Mesenteric fat pad (tissue), 1 donor: ENCODE measurements at places on chromosomes 7 and 10. TPM values are rescaled to one million over a fixed set of nuclear protein-coding genes. Genes with fewer than 3 reads are reported as not detected.

- DNase-seq = no peak
Measured at GRCh38 chr7:121563177-121563576, 167.1 kb upstream of the FAM3C start.

DNA sequence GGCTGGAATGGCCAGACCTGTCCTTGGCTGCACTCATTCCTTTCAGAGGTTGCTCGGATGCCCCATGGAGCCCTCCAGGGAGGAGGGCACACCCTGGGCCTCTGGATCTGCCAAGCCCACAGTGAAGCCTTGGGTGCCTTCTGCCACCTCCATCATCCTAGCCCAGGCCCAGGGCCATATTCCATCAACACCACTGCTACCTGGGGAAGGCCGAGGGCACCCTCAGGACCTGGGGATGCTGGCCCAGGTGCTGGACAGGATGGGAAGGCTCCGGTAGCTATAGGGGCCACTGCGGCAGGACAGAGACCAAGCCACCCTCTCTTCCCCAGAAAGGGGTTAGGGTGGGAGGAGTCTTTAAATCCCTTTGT is 810 bp downstream of the OPN4 start:
- no peak for DNase-seq

DNA sequence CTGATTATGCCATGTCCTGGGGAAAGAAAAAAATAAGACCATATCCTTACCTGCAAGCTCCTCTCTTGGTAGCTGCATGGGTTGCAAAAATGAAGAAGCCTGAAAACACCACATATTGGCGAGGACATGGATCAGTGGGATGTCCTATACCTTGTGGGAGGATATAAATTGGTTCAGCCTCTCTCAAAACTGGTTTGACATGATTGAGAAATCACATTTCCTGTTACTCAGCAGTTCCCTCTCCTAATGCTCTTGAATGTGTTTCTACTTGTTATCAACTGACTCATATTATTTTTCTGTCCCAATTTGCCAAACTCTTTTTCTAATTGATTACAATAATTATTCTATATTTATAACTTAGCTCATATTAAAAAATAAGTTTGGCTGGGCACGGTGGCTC is 380.2 kb downstream of the EXOC4 start:
- DNase-seq = no peak

Gene BLNK
- total RNA-seq = 4.7 TPM

DNA sequence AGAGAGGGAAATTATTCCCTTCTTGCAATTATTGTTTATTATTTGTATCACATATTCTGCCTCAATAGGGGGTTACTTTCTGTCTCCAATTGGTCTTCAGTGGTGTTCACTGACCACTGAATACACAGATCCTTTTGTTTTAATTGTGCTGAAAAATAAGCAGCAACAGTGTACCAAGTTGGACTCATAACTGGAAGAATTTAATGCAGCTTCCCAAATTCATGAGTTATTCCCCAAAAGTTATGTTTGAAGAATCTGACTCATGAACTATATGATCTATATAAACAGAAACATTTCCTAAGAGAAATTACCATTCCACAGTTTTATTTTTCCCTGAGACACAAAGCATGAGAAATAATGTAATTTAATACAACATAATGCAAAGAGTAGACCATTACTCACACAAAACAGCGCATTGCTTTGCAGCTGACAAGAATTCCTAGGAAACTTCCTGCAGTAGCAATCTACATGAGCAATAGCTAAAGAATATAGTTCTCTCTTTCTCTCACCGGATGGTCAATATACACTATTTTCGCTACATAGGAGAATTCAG is 479.2 kb downstream of the HTR7 start:
- DNase-seq = no peak

DNA sequence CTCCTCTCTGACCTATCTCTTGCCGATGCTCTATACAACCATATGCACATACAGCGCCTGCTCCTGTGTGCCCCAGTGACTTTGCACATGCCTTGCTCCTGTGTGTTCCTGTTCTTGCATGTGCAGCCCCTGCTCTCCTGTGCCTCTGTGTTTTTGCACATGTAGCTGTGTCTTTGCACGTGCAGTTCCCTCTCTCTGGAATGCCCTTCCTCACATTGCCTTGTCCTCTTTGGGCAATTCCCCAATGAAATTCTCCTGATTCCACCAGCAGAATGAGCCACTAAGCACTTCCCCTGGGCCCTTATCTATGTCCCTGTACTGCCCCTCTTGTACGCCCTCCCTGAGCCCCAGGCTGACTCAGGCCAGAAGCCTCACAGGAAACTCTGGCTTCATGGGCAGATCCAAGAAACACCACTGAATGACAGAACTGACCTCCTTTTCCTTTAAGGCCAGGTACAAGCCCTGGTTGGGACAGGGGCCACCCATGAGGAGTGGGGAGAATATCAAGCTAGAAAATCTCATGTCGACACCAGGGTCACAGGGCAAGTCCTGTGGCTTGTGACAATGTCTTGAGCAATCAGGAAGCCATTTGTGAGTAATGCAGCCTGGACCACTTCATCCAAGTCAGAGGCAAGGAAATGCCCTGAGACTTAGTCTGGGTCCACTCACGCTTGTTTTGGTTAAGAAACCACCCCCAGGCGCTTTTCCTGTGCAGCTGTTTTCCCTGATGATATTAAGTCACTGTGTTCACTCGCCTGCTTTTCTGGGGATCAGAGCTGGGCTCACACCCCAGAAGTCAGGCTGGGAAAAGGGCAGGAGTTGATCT is 1.9 kb upstream of the ARHGAP22 start:
- peak; percentile 65 for DNase-seq

DNA sequence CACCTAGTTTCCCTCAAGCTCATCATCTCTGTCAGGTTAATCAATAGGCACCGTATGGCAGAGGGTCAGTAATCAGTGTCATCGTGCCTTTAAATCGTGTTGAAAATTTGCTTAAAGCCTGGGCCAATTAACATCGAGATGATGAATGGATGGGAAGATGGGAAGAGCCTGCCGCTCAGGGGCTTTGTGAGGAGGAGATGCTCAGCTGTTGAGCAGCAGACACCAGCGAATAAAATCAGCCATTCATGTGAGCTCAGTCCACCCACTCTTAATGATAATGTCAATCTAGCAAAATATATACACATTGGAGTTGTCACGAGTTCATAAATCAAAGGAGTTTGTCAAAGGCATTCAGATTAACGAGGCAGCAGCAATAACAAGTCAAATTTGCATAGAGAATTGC is 97.7 kb downstream of the BTRC start:
- DNase-seq = no peak

GRCh38 chr10:34567659-34568253 is 247.3 kb downstream of the PARD3 start:
- no peak for DNase-seq

DNA sequence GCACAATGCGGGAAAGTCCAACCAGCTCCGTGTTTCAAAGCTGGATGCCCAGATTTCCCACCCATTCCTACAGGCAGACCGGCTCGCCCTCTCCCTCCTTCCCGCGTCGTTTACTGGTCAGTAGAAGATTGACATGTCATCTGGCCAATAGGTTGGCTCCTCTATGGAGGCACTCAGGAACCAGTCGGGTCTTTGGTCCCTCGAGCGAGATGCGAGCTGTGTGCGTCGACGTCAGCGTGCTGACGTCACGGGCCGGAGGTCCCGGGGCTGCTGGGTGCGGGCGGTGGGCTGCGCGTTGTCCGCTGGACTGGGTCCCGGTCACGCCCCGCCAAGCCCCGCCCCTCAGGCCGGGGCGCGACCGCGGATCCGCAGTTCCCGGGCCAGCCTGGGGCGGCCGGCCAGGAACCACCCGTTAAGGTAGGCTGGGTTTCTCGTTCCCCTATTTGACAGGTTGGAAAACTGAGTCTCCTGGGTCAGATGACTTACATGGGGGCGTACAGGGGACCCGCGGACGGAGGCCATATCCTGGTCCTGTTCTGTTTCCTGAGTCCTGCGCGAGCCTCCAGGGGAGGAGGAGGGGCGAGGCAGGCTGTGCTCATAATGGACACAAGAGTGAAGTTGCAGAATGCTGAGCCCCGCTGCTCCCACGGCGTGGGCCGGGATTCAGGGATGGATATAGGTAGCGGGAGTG is at the start of gene STARD3NL:
Gene STARD3NL (plus strand): TSS at position 242 of the 691 bp plus-strand sequence. CDS start 29,260 bp downstream, outside the sequence.
- peak; percentile 97 for DNase-seq

GRCh38 chr10:96610817-96611216 is 24.0 kb upstream of the TM9SF3 start:
- DNase-seq = no peak

Gene ABI1
- total RNA-seq = 42.6 TPM

GRCh38 chr10:90947030-90947960 is 26.4 kb upstream of the ANKRD1 start:
- no peak for DNase-seq

Gene GLCCI1
- 16.0 TPM for total RNA-seq

GRCh38 chr10:47322300-47323061 is at the start of gene GDF2:
TSS of gene GDF2 (plus strand) at chr10:47322454. CDS start at chr10:47322669, 215 bp downstream.
- DNase-seq = peak; percentile 87

GRCh38 chr10:35554461-35555056 is 50.6 kb upstream of the GJD4 start:
- DNase-seq = no peak

- DNase-seq = no peak
Measured at GRCh38 chr7:123750389-123751230, 1.8 kb upstream of the WASL start.

Gene HMX3
- not detected for total RNA-seq

- DNase-seq = no peak
Measured at GRCh38 chr10:28842321-28842720, 165.0 kb downstream of the BAMBI start.

GRCh38 chr7:139886206-139886605 is 57.1 kb downstream of the TBXAS1 start:
- DNase-seq = no peak

- no peak for DNase-seq
Measured at GRCh38 chr10:78148961-78149612, 115.4 kb downstream of the RPS24 start.

- DNase-seq = no peak
Measured at GRCh38 chr10:120657371-120657770, 193.8 kb upstream of the WDR11 start.

DNA sequence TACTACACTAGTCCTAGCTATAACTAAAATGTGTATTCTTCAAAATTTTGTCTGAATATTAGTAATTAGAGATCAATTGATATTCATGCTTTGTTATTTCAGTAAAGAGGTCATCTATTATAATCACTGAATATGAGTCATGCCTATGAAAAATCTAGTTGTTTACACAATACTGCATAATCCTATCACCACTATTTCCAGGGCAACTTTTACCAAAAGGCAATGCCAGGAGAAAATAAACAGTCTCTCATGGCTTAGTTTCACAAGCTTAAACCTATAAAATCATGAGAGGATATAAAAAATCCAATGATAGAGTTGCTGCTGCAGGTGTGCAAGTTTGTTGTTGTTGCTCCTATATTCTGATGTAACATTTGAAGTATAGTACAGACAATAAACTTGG is 149.9 kb upstream of the COL1A2 start:
- no peak for DNase-seq

Gene THSD7A
- total RNA-seq = 6.0 TPM

DNA sequence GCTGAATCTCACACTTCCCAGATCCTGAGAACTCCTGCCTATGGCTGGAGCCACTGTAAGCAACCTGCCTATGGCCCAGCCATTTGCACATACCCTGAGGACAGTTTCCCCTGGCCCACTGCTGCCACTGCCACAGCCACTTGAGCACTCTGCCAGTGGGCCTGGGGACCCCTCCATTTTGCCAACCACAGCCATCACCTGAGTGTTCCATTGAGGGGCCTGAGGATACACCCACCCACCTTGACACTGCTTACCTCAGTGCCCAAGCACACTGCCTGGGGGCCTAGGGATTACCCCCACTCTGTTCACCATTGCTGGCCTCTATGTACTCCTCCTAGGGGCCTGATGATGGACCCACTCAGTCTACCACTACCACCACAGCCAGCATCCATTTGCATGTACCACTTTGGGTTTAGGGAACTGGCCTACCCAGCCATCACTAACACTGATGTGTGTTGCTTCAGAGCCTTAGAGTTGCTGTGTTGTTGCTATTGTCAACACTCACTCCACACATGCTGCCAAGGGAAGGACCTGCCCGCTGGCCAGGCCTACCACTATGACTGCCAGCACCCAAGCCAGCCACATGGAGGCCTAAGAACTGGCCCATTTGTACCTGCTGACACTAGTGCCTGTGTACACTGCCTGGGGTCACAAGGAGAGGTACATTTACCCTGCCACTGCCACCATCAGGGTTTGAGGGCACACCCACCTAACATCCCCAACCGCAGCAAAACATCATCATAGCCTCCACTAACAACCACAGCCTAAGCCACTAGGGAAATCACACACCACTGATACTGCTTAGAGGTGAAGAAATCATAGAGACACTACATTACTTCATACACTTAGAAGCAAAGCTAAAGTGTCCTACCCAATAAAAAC is 45.9 kb upstream of the ANTXRL start:
- peak; percentile 74 for DNase-seq

- DNase-seq = no peak
Measured at GRCh38 chr10:19908991-19909696, 92.9 kb downstream of the PLXDC2 start.

DNA sequence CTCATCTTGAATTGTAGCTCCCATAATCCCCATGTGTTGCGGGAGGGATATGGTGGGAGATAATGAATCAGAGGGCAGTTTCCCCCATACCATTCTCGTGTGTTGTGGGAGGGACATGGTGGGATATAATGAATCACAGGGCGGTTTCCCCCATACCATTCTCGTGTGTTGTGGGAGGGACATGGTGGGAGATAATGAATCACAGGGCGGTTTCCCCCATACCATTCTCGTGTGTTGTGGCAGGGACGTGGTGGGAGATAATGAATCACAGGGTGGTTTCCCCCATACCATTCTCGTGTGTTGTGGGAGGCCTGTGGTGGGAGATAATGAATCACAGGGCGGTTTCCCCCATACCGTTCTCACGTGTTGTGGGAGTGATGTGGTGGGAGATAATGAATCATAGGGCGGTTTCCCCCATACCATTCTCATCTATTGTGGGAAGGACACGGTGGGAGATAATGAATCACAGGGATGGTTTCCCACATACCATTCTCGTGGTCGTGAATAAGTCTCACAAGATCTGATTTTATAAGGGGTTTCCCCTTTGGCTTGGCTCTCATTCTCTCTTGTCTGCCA is 271.0 kb downstream of the MAD1L1 start:
- DNase-seq = no peak

- no peak for DNase-seq
Measured at GRCh38 chr7:132475037-132475668, 101.1 kb downstream of the PLXNA4 start.

Gene CASTOR2
- total RNA-seq = 25.3 TPM

DNA sequence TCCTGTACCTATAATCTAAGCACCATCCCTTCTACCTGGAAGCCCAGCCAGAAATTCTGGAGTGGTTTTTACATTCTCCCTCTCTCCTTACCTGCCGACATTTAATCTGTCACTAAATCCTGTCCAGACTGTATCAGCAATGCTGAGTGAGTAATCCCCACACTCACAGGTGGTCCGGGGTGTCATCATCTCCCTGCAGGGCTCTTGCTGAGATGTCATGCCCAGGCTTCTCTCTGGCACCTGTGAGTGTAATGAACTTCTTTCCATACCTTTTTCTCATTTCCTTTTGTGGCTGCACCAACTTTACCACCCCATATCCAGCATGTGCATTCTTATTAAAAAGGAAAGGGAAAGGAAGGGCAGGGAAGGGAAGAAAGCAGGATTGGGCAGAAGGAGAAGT is 355.2 kb downstream of the CCSER2 start:
- DNase-seq = no peak

Gene OGDHL
- not detected for total RNA-seq

- DNase-seq = no peak
Measured at GRCh38 chr7:74044366-74045350, 16.7 kb downstream of the ELN start.

Gene DENND2A
- 24.6 TPM for total RNA-seq
